HEK293T (cell line): ENCODE measurements at places on chromosomes 11 and 22.

- DNase-seq: no peak
These were observed 42.0 kb downstream of the ALG9 start for GRCh38 chr11:111829185-111829968.

DNA sequence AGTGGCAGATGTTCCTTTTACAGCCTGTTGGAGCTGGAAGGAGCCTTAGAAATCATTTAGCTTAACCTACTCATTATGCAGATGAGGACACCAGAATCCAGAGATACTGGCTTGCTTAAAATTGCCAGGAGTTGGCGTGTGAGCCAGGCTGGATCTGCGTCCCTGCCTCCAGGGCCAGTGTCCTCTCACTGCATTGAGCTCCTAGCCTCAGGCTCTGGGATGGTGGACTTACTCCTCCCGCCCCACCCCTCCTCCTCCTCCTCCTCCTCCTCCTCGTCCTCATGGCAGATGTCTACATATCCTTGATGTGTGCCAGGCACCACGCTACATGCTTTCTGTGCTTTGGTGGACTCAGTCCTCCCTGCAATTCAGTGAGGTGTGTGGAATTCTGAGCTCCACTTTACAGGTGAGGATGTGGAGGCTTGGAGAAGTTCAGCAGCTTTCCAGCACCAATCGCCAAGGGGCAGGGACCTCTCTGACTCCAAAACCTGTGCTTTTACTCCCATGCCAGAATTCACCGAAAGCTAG lies 24.1 kb downstream of the ADAMTS15 start:
- no peak for DNase-seq

GRCh38 chr11:61776561-61777075 lies 15.8 kb downstream of the TMEM258 start:
- DNase-seq: peak; percentile 79

- peak; percentile 7 for DNase-seq
These were observed 74.0 kb upstream of the CLDN5 start for GRCh38 chr22:19598054-19598855.
